ENCODE measurements at places on chromosomes 1 and 21.

- no peak for DNase-seq
Observed at GRCh38 chr1:19938472-19938871, 15.1 kb upstream of the PLA2G2E start.

GRCh38 chr1:43975249-43975961 lies 645 bp downstream of the ATP6V0B start:
- peak; percentile 58 for DNase-seq

- DNase-seq, result peak; percentile 21
Observed at GRCh38 chr1:37032660-37033354, 1.5 kb downstream of the GRIK3 start.

GRCh38 chr1:213201380-213202155 lies 150.5 kb downstream of the RPS6KC1 start:
- DNase-seq, result no peak

- no peak for DNase-seq
Observed at GRCh38 chr1:179077396-179077795, 4.5 kb upstream of the TOR3A start.

- DNase-seq, result no peak
Observed at GRCh38 chr1:200739702-200740570, 1.2 kb downstream of the CAMSAP2 start.

DNA sequence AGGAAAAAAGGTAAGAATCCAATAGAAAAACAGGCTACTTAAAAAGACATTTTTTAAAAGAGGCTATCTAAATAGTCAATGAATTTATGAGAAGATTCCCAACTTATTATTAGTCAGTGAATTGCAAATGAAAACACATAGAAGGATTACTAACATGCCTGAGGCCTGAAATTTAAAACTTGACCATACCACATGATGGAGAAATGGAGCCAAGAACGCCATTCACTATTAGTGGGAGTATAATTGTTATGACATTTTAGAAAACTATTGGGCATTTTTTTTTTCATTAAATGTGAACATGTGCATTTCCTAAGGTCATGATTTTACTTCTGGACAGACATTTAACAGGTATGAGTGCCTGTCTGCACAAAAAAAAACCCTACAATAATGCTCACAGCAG lies 24.8 kb upstream of the OR2B11 start:
- DNase-seq, result no peak

DNA sequence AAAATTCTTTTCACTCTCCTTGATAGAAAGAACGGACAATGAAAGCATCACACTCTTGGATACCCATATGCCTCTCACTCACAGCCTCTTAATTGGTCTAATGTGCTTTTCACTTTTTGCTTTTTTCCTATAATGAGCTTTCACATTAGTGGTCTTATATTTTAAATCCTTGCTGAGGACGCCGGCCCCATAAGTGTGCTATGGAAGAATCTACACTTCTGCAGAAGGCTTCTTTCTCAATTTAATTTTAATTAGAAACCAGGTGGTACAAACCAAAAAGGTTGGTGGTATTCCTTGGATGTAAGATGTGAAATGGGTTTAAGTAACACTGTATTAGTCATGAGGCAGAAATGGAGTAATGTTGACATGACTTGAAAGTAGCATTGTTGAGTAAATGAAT lies 190.6 kb upstream of the NFIA start:
- no peak for DNase-seq

- DNase-seq, result no peak
Observed at GRCh38 chr1:152182431-152182830, 23.4 kb upstream of the RPTN start.

- DNase-seq, result peak; percentile 53
Observed at GRCh38 chr21:44800103-44800502, 1.5 kb downstream of the UBE2G2 start.

- DNase-seq, result no peak
Observed at GRCh38 chr1:88698140-88698539, 14.1 kb downstream of the PKN2 start.

DNA sequence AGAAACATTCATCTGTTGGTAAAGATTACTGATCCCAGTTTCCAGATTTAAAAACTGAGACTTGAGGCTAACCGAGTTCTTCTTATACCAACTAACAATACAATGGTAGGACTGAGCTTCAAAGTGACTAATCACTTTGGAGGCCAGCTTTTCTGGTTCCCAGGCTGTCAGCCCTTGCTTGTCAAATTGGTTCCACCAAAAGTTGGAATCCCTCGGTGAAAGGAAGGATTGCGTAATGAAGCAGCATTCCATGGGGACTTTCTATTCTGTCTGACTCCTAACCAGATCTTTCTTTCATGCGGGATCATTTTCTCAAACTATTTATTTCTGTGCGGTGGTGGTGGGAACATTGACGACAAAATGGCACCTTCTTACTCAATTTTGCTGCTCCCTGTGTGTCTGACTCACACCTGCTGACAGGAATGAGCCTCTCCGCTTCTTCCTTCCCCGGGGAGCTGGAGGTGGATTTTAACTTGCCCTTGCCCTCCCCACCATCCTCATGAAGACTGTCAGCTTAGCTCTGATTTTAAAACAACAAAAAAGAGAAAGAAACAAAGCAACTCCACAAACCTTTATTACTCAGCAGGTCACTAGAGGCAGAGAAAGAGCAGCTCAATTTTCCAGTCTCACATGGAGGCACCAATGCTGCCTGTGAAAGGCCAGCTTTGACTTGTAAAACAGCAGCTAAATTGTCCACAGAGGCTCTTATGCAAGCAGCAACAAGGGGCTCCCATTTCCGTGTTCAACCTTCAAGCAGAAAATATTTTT lies 32.9 kb upstream of the RASAL2 start:
- peak; percentile 53 for DNase-seq

- DNase-seq, result peak; percentile 73
Observed at GRCh38 chr1:228664399-228664914, 70.8 kb upstream of the RHOU start.

DNA sequence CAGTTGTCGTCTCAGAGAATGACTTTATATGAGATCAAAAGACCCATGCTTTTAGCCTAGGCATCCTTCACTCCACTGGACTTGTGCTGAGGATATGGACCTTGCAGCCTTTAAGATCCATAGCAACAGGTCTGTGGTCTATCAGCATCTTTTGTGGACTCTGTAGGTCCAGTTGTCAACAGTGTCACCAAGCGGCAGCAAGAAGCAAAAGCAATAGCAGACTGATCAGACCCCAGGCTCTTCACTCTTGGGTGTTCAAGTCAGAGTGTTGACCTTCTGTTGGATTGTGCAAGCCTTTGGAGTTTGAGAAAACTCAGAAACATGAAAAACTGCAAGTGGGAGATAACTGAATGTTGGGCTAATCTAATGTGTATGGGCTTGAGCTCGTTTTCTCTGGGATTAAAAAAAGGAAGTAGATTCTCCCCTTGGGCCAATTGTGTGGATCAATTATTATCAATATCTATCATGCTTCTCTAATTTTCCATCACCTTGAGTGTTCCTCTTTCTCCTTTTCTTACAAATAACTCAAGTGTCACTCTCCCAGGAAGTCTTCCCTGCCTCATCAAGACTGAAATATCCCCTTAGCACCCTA lies 144.2 kb downstream of the LYPLAL1 start:
- DNase-seq, result no peak

DNA sequence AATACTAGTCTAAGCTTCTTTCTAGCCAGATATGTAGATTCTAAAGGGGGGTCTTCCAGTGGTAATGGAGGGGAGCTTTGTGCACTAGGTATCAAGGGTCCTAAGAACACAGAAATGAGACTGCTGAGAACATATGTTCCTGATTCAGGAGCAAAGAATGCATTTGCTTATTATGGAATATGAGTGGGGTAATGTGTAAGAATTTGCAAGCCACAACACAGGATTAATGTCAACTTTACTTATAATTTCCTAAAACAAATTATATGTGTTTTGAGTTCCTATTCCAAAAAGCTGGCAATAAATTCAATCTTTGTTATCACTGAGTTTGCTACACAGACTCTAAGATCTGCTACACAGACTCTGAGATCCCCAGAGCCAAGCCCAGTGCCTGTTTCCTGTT lies 357.0 kb upstream of the PTBP2 start:
- no peak for DNase-seq

DNA sequence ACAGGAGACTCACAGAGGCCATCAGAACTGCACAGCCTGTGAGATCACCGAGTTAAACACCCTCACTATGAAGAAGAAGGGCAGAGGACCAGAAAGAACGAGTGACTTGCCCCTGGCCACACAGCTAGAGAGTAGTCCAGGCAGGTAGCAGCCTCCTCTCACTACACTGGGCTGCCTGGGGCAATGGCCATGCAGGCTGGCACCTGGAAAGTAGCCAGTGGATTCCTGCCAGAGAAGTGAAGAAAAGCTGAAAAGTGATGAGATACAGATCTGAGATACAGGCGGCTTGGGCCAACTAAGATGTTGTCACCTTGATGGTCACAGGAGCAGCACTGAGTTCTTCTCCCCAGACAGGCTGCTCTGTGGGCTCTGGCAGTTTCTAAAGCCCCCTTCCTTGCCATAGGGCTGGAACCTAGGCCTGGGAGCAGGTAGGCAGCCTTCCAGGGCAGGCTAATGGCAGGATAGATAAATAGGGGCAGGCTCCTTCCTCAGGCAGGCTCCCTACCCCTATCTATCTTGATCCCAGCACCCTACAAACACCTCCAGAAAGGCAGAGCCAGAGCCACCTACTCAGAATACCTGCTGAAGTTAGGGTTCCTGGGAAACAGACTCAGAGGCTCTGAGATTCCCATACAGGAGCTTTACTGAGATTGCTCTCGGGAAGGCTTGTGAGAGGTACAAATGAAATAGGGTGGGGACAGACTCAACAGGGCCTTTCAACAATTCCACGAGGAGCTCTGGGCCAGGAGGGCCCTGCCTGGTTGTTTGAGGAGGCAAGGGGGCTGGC lies 106.3 kb downstream of the BEND5 start:
- DNase-seq, result no peak

GRCh38 chr1:3611170-3612019 lies at the start of gene MEGF6:
Gene MEGF6 (minus strand): TSS chr1:3611508. CDS start chr1:3611268, 240 bp downstream.
- peak; percentile 79 for DNase-seq

- no peak for DNase-seq
Observed at GRCh38 chr1:218135371-218135770, 149.7 kb upstream of the RRP15 start.

GRCh38 chr1:112322983-112323678 lies 72.9 kb upstream of the CTTNBP2NL start:
- no peak for DNase-seq

GRCh38 chr1:110404401-110404800 lies 3.1 kb downstream of the LAMTOR5 start:
- no peak for DNase-seq

GRCh38 chr1:8938232-8938999 lies 7.3 kb upstream of the CA6 start:
- DNase-seq, result no peak

- no peak for DNase-seq
Observed at GRCh38 chr1:51000160-51000559, 30.1 kb downstream of the CDKN2C start.

- DNase-seq, result no peak
Observed at GRCh38 chr1:208115924-208116640, 128.1 kb downstream of the PLXNA2 start.

DNA sequence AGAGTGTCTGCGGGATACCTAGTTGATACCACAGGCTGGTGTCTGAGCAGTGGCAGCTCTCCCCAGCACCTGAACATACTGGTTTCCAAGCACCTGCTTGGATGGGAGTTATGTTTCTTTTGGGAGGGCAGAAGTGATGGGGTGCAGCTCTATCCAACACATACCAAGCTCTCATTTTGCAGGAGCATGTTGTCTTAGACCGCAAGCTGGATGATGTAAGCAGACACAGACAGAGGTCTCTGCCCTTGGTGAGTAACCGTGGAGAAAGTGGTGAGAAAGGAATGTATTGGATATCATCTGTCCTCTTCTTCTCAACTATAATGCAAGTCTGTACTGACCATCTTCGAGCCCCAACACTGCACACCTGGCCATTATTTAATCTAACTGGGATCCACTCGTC lies 37.4 kb downstream of the ZNF496 start:
- peak; percentile 76 for DNase-seq

GRCh38 chr1:170692866-170693575 lies 29.1 kb downstream of the PRRX1 start:
- DNase-seq, result peak; percentile 58

DNA sequence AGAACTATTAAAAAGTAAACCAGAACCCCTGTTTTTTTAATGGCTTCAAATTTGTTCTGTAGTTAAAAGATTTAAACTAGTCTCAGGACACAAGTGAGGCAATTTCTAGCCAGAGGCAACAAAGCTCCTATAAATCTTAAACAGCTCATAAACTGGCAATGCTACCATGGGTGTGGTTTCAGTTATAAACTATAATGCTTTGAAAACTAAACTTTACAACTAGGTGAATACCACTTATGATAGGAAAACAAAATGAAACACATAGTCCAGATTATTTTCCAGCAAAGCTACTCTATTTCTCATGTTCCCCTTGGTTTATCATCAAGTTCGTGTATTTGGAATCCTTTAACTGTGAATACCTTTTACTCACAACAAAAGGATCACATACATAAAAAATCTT lies 282.5 kb downstream of the VAV3 start:
- peak; percentile 25 for DNase-seq

Measured in AG20443 (cell line).